Epithelial cell of prostate (primary cell): ENCODE measurements at places on chromosomes 7 and 10.

GRCh38 chr10:69045441-69046300, 42.2 kb upstream of the SRGN start:
- peak; percentile 86 for DNase-seq

GRCh38 chr10:5563991-5564536, 39.3 kb downstream of the CALML3 start:
- DNase-seq = no peak

GRCh38 chr7:146805082-146805481, 688.5 kb downstream of the CNTNAP2 start:
- no peak for DNase-seq

DNA sequence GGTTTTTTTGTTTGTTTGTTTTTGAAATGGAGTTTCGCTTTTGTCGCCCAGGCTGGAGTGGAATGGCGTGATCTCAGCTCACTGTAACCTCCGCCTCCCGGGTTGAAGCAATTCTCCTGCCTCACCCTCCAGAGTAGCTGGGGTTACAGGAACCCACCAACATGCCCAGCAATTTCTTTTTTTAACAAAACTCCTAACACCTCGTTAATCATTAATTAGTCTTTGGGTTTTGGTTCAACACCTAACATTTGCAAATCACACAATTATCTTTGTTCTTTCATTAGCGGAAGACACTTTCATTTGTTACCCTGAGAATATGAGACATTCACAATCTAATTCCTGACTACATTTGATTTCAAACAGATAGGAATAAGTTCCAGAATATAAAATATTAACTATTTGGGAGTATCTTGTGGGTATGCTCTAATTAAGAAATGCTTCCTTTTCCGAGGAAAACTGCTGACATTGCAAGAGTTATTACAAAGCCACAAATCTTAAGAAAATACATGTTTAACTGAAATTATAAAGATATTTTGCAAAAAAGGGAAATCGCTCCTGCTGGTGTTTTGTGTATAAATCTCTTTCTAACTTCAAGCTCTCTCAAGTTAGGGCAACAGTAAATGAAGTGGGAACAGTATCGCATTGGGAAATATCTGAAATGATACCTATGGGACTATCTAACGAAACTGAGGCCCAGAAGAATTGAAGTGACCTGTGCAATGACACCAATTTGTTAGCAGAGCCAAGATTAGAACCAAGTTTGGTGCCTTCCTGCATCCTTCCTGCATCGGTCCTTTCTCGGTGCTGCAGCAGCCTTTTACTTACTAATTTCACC, 1.2 kb upstream of the LSM8 start:
- DNase-seq = no peak

DNA sequence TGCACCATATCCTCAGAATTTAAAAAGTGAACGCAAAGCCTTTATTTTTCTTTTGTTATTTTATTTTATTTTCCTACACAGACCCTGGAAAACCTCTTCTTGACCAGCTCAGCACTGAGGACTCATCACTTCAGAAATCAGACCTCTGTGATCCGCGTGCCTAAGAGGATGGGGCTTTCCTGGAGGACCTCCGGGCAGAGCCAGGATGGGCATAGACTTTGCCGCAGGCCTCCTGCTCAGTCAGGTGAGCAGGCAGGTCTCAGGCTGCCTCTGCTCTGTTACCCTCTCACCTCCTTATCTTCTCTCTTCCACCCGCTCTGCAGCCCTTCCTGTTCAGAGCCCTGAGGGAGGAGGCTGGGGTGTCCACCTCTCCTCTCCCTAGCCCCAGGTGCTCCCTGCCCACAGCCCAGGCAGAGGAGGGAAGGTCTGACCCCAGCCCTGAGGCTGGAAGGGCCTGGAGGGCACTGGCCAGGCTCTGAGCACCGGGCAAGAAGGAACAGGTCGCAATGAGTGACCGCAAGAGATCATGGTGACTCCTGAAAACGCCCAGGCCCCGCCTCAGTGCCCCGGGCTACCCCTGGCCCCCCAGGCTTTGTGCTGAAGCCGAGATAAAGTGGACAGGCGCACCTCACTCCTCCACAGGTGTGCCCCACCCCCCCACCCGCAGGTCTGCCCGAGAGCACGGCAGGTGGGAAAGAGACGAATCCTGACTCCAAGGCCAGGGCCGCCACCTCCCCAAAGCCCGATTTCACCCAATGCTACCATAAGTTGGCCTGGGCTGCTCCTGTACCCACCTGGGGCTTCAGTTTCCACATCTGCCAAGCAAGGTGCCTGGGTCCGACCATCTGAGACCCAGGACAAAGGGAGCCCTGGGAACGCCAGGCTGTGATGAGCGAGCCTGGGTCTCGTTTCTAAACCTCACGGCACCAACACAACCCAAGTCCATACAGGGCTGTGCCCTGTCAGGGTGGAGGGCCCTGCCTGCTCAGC, 2.8 kb downstream of the CALML5 start:
- no peak for DNase-seq

DNA sequence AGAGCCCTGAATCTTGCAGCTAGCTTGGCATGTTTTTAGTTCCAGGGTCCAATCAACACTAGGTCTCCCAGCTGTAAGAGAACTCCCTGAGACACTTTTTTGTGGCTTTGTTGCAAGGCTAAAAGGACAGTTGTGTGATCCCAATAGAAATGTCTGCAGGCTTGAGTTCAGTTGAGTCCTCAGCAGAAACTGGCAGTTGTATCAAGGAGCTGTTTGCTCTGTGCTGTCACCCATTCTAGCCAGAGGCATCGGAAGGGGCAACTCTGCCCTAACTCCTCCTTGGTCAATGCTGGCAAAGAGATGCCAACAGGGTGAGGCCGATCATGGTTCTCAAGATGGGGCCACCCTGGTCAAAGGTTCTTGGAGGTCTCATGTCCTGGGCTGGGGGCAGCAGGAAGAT, 224.1 kb downstream of the BUB3 start:
- DNase-seq = no peak
